ENCODE measurements at places on chromosomes 13 and 19. TPM values are rescaled to one million over a fixed set of nuclear protein-coding genes. Genes with fewer than 3 reads are reported as not detected.
A peak's percentile ranks its signal among the peaks of the same experiment; 100 is the strongest.

DNA sequence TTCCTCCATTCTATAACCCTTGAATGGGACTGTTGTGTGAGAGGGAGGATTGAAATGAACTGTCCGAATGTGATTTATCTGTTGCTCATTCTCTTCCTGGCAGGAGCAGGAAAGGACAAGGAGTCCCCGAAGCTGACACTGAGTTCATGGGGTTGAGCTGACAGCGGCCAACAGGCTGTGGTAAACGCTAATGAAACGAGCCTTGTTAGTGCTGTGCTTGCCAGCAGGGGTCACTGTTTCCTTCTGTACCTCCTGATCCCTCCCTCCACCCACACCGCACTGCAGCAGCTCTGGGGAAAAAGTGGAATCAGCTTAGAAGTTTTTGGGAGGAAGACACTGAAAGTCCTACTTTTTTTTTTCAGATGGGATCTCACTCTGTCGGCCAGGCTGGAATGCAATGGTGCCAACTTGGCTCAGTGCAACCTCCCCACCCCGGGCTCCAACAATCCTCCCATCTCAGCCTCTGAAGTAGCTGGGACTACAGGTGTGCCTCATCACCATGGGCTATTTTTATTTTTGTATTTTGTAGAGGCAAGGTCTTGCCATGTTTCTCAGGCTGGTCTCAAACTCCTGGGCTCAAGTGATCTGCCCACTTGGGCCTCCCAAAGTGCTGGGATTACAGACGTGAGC is 6.7 kb upstream of the ZNF761 start:
- H3K4me1 ChIP-seq = no peaks in the 10 kb centered on the region
- no peak overlapping the region for H3K27ac ChIP-seq
- no peaks in the 10 kb centered on the region for H3K36me3 ChIP-seq
- H3K27me3 ChIP-seq = no peaks in the 10 kb centered on the region

GRCh38 chr19:17385878-17386611 is 8.0 kb downstream of the CCDC194 start:
- no peak overlapping the region for H3K27ac ChIP-seq
- H3K4me3 ChIP-seq = no peak overlapping the region
- H3K4me1 ChIP-seq = no peaks in the 10 kb centered on the region
- H3K27me3 ChIP-seq = no peaks in the 10 kb centered on the region

DNA sequence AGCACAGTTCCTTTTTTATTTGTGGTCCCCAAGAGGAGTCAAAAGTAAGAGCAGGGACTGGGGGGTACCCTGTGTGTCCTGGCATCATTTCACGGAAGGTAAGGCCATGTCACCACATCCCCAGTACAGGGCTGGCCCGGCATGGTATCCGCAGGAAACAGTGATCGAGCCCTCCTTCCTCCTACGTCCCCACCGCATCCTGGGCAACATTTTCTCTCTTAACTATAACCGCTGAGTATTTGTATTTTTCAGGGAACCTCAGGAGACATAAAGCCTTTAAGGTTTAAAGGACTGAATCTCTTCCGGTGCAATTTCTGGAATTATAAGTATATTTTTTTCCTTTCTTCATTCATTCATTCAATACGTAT is 13.6 kb upstream of the LATS2 start:
- H3K27me3 ChIP-seq = peaks cover 12% of the 10 kb centered on the region
- no peak overlapping the region for H3K27ac ChIP-seq
- H3K4me1 ChIP-seq = no peaks in the 10 kb centered on the region
- no peak overlapping the region for H3K4me3 ChIP-seq
- H3K36me3 ChIP-seq = no peaks in the 10 kb centered on the region

- peak; percentile 36 for DNase-seq
- no peak overlapping the region for H3K4me3 ChIP-seq
- peaks cover 23% of the 10 kb centered on the region for H3K4me1 ChIP-seq
- H3K36me3 ChIP-seq = no peaks in the 10 kb centered on the region
Measured at GRCh38 chr13:44053208-44053607, 173.5 kb downstream of the LACC1 start.

GRCh38 chr13:77001963-77002587 is 10.2 kb downstream of the CLN5 start:
- H3K27ac ChIP-seq = peak overlapping the region; percentile 38
- H3K36me3 ChIP-seq = peaks cover 24% of the 10 kb centered on the region
- H3K27me3 ChIP-seq = no peaks in the 10 kb centered on the region
- H3K4me1 ChIP-seq = peaks cover 13% of the 10 kb centered on the region

DNA sequence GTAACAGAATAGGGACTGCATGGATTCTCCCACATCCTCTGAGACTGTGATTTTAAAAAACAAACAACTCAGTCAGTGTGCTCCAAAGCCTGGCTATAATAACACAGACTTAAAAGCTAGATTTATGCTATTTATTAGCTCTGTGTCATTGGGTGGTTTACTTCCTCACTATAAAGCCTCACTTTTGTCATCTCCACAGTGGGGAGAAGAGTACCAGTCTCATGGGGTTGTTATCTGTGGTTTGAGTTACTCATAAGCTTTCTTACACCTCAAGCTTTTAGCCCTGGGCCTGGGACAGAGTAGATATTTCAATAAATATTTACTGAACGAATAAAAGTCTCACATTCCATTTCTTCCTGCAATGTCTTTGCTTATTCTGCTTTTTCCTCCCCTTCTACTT is 5.3 kb downstream of the RNASEH2B start:
- no peaks in the 10 kb centered on the region for H3K27me3 ChIP-seq
- peaks cover 37% of the 10 kb centered on the region for H3K4me1 ChIP-seq
- no peaks in the 10 kb centered on the region for H3K36me3 ChIP-seq
- H3K27ac ChIP-seq = no peak overlapping the region

- no peaks in the 10 kb centered on the region for H3K27me3 ChIP-seq
- peak; percentile 80 for DNase-seq
- peaks cover 15% of the 10 kb centered on the region for H3K36me3 ChIP-seq
- H3K27ac ChIP-seq = no peak overlapping the region
Measured at GRCh38 chr19:58317476-58318072, 9.2 kb upstream of the ZSCAN22 start.

DNA sequence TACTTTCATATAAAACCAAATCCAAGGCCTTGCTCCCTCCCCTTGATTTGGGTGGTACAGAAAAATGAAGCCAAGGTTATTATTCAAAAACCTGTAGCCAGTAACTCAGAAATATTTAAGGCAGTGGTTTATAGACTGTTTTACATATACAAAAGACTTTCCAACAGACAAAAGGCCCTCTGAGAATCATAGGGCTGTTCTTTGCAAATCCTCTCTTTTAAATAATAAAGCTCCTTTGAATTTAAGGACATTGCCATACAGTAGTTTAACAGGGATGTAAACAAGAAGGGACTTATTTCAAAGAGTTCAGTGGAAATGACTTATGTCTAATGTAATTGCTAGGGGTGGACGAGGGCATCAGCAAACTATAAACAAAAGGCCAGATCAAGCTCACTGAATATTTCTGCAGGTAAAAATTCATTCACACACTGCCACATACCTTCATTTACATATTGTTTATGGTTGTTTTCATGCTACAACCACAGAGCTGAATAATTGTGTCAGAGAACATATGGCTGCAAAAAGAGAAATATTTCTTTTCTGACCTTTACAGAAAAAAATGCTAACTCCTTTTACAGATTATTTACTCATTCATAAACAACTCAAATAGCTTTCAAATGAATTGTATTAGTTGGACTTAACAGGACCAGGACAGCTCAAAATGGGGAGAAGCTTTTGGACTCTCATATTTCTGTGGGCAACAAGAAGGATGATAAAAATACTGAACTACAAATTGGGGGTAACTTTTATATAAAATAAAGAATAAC is 665.6 kb downstream of the SLITRK1 start:
- H3K27ac ChIP-seq = no peak overlapping the region
- no peak for DNase-seq
- H3K4me3 ChIP-seq = no peak overlapping the region
- no peaks in the 10 kb centered on the region for H3K27me3 ChIP-seq

DNA sequence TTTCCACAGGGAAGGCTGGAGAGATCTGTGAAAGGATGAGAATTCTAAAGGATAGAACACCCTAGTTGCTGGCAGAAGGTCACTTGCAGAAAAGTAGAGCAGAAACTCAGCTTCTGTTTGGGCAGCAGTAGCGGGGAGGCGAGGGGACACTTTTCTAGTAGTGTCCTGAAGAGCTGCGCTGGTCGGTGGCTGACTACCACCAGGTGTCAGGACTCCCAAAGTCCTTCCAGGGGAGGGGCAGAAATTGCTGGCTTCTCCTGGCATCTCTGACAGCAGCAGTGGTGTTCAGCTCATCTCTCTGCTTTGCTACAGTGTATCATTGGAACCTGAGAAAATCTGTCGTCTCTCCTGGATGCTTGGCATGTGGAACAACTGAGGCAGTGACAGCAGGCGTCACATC is 120.9 kb downstream of the ZDHHC20 start:
- no peak overlapping the region for H3K4me3 ChIP-seq
- no peaks in the 10 kb centered on the region for H3K4me1 ChIP-seq
- no peak for DNase-seq
- no peak overlapping the region for H3K27ac ChIP-seq
- H3K36me3 ChIP-seq = no peaks in the 10 kb centered on the region

DNA sequence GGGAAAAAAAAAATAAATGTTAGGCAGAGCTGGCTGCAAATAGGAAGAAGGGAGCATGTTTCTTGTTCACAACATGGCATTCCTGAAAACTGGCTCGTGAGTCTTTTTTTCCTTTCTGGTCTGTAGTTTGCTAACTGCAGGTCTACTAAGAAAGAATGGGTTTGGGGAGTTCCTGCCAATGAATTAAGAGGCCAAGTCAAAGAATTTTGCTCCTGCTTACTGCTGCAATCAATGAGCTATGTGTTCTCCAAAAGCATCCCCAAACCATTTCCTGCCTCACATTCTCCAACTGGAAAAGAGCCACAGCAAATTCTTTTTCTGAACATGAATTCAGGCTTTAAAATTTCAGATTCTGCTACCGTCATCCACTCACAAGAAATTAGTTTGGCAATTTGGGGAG is 88.6 kb downstream of the DCT start:
- H3K27me3 ChIP-seq = no peaks in the 10 kb centered on the region
- H3K4me3 ChIP-seq = no peak overlapping the region
- H3K36me3 ChIP-seq = no peaks in the 10 kb centered on the region
- H3K27ac ChIP-seq = no peak overlapping the region

DNA sequence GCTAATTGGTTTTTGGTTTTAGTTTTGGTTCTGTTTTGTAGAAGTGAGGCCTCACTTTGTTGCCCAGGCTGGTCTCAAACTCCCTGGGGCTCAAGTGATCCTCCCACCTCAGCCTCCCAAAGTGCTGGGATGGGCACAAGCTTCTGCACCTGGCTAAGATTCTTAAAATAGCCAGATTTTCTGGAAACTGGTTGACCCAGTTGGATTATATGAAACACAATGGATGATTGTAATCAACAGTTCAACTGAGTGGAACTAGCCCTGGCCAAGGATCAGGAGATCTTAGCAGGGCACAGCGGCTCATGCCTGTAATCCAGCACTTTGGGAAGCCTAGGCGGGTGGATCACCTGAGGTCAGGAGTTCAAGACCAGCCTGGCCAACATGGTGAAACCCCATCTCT is 29.6 kb upstream of the MRI1 start:
- no peaks in the 10 kb centered on the region for H3K27me3 ChIP-seq
- no peak overlapping the region for H3K27ac ChIP-seq
- H3K4me3 ChIP-seq = no peak overlapping the region
- DNase-seq = no peak
- no peaks in the 10 kb centered on the region for H3K36me3 ChIP-seq
- H3K4me1 ChIP-seq = no peaks in the 10 kb centered on the region

DNA sequence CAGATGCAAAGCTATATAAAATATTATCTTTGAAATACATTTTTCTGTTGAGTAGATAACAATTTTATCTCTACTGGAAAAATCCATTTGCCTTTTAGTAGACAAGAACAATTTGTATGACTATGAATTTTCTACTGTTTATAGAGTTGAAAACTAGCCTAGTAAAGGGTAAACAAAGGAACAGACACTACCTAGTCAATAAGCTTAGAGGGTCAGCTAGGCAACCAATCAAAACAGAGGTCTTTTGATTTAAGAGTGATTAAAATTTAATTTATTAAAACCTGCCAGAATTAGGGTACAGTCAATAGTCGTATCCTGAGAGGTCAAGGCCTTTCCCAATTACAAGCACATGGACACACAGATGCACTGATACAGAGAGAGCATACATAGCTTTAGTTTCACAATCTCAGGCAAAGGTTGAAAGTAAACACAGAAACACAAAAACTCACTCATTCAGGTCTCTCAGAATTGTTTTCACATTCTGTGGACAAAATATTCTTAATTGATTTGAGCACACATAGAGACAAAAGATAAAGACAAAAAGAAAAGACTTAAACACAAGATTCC is 24.5 kb upstream of the GPC6 start:
- H3K4me1 ChIP-seq = no peaks in the 10 kb centered on the region
- no peaks in the 10 kb centered on the region for H3K27me3 ChIP-seq
- DNase-seq = no peak
- H3K4me3 ChIP-seq = no peak overlapping the region

- H3K4me3 ChIP-seq = no peak overlapping the region
- peaks cover 10% of the 10 kb centered on the region for H3K4me1 ChIP-seq
- peak; percentile 19 for DNase-seq
- no peaks in the 10 kb centered on the region for H3K36me3 ChIP-seq
- no peaks in the 10 kb centered on the region for H3K27me3 ChIP-seq
Measured at GRCh38 chr19:46186101-46186716, 38.2 kb downstream of the IGFL2 start.

DNA sequence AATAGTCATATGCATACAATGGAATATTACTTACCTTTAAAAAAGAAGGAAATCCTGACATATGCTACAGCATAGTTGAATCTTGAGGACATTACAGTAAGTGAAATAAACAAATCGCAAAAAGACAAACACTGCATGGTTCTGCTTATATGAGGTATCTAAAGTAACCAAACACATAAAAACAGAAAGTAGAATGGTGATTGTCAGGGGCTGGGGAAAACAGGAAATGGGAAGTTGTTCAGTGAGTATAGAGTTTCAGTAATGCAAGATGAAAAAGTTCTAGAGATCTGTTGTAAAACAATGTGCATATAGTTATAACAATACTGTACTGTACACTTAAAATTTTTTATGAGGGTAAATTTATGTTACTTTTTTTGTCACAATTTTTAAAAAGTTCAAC is 219.4 kb downstream of the KLF5 start:
- no peak overlapping the region for H3K27ac ChIP-seq
- DNase-seq = no peak
- H3K36me3 ChIP-seq = no peaks in the 10 kb centered on the region
- no peaks in the 10 kb centered on the region for H3K27me3 ChIP-seq

The ZNF549 gene
- total RNA-seq = 5.0 TPM

The TTYH1 gene
- 2.6 TPM for total RNA-seq

The TEX101 gene
- not detected for total RNA-seq

The TJP3 gene
- 5.2 TPM for total RNA-seq

The CD177 gene
- not detected for total RNA-seq

The KBTBD6 gene
- total RNA-seq = 8.6 TPM

The CYP4F3 gene
- not detected for total RNA-seq

The ODAD3 gene
- 3.9 TPM for total RNA-seq

The TPTE2 gene
- total RNA-seq = 0.24 TPM

The ZNF730 gene
- total RNA-seq = 7.8 TPM

The ZNF284 gene
- total RNA-seq = 1.8 TPM

Measured in cardiac muscle cell (in vitro differentiated cells and primary cell).